Stimulated activated naive CD4-positive, alpha-beta T cell (primary cell): ENCODE measurements at places on chromosomes 16 and 17.

DNA sequence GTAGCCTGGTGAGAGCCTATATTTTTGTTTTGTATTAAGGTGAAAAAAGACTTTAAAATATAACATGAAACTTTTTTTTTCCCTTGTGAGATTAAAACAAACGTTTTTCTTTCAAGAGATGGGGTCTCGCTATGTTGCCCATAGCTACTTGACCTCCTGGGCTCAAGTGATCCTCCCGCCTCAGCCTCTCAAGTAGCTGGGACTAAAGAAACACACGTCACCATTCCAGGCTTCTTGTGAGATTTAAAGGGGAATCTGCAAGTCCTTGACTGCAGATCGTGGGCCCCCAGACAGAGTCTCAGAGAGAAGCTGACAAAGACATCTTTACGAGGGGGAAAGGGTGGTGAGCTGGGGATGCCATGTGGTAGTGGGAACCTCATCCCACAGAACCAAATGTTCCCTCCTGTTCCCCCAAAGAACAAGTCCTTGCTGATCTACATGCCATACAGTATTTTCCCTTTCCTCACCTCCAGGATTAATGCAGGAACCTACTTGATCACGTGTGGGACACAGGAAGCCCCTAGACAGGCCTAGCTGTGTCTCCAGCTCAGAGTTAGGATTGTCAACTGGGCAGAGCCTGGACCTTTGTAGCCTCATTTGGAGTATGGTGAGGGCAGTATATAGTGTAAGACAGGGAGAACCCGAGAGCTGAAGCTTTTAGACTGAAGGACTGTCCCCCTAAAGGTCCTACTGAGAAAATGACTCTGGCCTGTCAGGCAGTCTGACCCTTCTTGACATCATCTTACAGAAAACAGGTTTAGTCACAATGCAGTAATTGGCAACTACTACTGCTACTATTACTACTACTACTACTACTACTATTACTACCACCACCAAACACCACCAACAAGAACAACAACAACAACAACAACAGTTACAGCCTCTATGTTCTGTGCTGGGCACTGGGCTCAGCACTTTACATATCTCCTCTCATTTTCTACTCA is 4.1 kb downstream of the MAP3K14 start:
- DNase-seq: peak; percentile 33

DNA sequence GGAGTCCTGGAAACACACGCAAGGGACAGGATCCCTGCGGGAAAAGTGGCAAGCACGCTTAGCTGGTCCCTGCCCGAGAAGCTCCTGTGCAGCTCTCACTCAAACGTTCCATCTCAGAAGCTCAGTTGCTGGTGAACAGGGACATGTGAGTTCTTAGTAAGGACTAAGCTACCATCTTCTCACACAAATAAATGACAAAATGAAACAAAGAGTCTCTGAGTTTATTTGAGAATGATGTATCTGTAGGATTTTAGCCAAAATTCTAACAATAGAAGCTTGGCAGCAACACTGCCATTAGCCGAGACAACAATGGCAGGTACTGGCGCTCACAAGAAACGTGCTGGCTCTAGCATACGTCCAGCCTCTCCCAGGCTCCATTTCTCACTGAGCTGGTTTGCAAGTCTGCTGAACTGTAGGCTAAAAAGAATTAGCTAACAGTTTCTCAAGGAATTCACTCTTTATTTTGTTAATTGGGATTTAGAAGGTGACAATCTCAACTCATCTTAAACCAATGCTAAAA is 90.2 kb downstream of the VPS53 start:
- DNase-seq: no peak

DNA sequence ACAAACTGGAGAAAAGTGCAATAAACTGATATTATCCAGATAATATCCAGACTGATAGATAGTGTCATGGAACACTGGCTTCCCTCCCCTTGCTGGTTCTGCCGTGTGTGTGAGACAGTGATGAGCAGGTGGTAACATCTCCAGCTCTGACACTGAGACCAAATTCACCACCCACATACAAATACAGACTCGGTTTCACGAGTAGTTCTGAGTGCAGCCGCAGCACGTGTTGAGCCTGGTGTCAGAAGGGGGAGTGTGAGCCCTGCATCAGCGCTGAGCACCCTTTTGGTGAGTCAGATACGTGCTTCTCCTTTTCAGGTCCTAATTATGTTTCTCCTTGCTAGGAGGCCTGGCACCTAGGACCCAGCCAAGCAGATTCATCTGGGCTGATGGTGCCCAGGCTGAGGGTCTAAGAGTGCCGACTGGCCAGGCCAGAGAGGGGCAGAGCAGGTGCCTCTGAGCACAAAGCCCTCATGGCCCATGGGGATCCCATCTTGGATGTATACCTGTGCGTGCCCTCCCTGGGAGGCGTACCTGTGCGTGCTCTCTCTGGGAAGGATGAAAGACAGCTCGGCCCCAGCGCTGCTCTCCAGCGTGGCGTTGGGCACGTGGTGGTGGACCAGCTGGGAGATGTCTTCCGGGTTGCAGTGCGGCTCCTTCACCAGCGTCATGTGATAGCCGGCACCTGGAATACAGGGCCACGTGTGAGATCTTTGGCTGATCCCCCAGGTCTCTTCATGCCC is 27.3 kb upstream of the RNPS1 start:
- no peak for DNase-seq

DNA sequence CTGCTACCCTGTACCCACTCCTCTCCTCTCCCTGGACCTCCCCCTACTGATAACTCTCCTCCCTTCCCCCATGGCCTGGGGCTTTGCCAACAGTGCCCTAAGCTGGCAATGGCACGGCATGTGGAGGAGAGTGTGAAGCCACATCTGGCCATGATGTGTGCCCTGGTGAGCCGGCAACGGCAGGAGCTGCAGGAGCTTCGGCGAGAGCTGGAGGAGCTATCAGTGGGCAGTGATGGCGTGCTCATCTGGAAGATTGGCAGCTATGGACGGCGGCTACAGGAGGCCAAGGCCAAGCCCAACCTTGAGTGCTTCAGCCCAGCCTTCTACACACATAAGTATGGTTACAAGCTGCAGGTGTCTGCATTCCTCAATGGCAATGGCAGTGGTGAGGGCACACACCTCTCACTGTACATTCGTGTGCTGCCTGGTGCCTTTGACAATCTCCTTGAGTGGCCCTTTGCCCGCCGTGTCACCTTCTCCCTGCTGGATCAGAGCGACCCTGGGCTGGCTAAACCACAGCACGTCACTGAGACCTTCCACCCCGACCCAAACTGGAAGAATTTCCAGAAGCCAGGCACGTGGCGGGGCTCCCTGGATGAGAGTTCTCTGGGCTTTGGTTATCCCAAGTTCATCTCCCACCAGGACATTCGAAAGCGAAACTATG is 5.2 kb downstream of the TRAF4 start:
- DNase-seq: no peak

- DNase-seq: no peak
Observed at GRCh38 chr17:34917381-34917780, 43.9 kb downstream of the CCT6B start.

- DNase-seq: no peak
Observed at GRCh38 chr17:17343896-17344506, 40.8 kb downstream of the NT5M start.

- no peak for DNase-seq
Observed at GRCh38 chr17:33868899-33869298, 386.2 kb upstream of the CCL2 start.
